Stomach (tissue), 19 donors: ENCODE measurements at places on chromosomes 7 and 10.

DNA sequence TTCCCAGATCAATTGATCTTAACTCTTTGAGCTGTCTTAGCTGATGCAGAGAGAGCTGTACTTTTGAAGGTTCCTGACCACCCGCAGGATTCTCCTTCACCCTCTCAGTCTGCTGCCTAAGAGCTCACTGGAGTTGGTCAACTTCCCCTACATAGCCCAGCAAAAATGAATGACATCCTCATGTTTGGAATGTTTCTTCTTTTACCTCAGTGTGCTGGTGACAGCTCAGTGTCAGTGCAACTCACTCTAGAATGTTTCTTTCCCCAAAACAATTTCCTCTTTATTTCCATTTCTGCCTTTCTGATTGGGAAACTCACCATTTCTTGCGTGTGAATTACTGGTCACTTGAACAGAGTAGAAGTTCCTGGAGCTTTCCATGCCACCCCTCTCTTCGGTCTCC lies 48.7 kb downstream of the LSMEM1 start:
- no peak for DNase-seq

DNA sequence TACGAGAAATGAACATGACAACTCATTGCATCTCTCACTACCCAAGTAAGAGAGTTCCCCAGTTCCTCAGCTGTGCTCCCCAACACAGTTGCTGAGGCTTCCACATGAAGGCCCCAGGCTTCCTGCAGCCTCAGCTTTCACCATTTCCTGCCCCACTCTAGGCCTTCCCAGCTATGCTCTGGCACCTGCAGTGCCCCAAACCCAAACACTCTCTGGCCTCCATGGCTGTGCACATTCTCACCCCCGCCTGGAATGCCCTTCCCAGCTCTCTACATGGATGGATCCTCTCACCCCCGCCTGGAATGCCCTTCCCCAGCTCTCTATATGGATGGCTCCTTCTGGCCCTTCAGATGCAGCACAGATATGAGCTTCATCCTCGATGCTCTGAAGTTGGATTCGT lies 61.3 kb downstream of the KIAA1549 start:
- no peak for DNase-seq

GRCh38 chr7:4156190-4156589 lies 525.9 kb upstream of the FOXK1 start:
- peak; percentile 22 for DNase-seq

- DNase-seq = no peak
These were observed 571.0 kb downstream of the SH2D4B start for GRCh38 chr10:81108516-81109199.

DNA sequence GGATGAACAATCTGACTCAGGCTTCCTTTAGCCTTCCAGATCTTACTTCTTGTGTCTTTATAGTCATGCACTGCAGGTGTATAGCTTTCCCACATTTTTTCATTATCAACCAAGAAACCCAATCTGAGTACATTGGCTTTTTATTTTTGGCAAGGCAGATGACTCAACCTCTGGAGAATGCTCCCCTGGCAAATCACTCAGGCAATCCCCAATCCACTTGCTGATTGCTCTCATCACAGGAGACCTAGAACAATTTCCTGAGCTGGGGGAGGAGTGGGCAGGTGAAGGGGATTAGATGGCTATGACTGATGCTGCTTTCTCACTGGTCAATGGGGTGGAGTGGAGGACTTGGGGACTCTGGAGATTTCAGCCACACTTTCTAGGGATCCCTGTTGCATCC lies 134.4 kb downstream of the SLC16A9 start:
- DNase-seq = no peak

DNA sequence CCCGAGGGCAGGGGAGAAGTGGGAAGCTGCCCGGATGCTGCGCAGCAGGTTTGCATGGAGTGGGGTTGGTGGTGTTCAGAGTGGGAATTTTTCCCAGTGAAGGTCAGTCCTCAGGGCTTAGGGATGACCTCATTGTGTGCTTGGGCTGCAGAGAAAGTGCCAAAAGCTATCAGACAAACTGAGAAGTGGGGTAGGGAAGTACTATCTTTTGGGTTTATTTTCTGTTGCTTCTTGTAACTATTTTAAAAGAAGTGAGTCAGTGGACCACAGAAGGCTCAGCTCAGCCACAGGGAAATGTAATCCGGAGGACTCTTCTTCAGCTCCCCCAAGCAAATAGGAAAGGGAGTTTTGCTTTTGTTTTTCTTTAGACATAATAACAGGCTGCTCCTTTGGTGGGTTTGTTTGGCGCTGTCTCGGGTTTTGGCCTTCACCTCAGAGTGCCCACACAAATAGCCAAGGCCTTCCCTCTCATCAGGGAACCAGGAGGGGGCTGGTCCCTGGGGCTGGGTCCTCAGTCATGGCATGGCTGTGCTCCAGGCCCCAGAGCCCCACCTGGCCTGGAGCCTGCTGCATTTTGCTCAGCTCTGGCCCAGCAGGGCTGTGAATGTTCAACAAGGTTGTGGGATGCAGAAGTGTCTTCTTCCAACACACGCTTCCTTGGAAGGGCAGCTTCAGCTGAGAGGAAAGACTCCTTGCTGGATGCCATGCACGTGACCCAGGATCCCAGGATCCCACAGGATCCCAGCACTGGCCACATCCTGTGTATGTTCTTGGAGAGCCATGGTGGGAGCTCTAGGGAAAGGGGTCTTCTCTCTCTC lies 5.4 kb upstream of the FAM170B start:
- DNase-seq = no peak

GRCh38 chr10:104038537-104038936 lies 47.1 kb downstream of the COL17A1 start:
- no peak for DNase-seq

GRCh38 chr7:37698276-37698675 lies 14.7 kb downstream of the GPR141 start:
- DNase-seq = no peak

GRCh38 chr7:66150471-66150870 lies 35.8 kb downstream of the CRCP start:
- DNase-seq = peak; percentile 54

GRCh38 chr7:111159426-111159825 lies 68.5 kb downstream of the LRRN3 start:
- DNase-seq = no peak

DNA sequence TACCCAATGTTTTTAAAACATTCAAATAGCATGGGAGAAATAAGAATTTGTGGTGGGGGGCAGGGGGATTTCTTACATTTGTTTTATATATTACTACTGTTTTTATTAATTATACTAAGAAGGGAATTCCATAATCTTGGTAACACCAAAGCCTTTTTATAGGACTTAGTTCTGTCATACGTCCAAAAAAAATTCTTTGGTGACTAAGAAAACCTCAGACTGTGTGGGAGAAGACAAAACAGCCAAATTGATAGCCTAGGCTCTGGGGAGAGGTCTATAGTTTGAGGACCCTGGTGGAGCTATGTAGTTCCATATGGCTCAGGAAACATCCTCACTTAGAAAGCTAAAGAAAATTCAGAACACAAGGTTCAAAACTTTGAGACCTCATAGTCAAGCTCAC lies 23.4 kb downstream of the ACSM6 start:
- no peak for DNase-seq
